Esophagus squamous epithelium (tissue), 5 donors: ENCODE measurements at places on chromosomes 16 and 17.

DNA sequence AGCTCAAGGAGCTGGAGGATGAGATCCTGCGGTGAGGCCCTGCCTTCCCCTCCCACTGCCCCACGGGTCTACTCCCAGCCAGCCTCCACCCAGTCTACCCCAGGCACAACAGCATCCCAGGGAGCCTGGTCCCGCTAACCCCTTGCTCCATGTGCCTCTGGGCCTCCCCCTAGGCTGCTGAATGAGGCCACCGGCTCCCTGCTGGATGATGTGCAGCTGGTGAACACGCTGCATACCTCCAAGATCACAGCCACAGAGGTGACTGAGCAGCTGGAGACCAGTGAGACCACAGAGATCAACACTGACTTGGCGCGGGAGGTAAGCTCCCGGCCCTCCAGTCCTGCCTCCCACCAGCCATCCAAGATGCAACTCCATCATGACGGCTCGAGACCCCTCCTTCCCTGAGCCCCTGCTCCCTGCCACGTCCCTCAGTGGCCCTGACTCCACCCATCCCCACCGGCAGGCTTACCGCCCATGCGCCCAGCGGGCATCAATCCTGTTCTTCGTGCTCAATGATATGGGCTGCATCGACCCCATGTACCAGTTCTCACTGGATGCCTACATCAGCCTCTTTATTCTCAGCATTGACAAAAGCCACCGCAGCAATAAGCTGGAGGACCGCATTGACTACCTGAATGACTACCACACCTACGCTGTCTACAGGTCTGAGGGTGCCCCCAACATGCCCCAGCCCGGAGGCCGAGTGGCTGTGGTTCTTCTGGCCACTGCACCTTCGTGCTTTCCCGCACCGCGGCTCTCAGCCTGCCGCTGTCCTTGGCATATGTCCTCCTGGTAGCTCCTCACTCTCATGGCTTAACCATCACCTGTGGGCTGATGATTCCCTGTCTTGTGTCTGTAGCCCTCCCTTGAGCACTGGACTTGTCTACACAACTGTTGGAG, 15.0 kb upstream of the KDM6B start:
- no peak overlapping the region for H3K27ac ChIP-seq
- no peak overlapping the region for H3K4me3 ChIP-seq
- DNase-seq: no peak
- no peaks in the 10 kb centered on the region for H3K27me3 ChIP-seq
- H3K4me1 ChIP-seq: peaks cover 4% of the 10 kb centered on the region
- H3K36me3 ChIP-seq: no peaks in the 10 kb centered on the region

DNA sequence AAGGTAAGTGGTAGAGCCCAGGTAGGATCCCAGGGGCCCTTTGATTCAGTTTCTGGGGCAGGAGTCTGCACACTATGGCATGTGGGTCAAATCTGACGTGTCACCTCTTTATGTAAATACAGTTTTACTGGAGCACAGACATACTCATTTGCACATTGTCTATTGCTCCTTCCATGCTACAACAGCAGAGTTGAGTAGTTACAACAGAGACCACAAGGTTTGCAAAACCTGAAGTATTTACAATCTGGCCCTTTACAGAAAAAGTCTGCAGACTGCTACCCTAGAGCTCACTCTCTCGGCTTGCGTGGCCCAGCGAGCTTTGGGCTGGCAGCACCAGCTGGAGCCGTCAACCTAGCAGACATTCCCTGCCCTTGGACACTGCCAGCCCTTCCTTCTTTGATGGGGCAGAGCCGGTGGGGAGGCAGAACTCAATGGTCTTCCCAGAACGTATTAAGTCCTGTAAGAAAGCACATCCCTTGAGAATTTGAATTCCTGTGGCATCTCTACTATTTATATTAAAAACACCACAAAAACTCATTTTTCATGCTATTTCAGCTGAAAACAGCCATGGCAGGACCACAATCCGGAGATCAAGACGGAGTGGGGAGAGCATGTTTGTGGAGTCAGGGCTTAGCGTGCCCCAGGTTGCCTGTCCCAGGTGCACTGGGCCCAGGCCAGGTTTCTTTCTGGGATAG, 133.1 kb upstream of the NUDT7 start:
- no peak overlapping the region for H3K27ac ChIP-seq
- no peaks in the 10 kb centered on the region for H3K4me1 ChIP-seq
- no peak for DNase-seq
- no peaks in the 10 kb centered on the region for H3K27me3 ChIP-seq

- H3K27me3 ChIP-seq: no peaks in the 10 kb centered on the region
- H3K4me1 ChIP-seq: peaks cover 7% of the 10 kb centered on the region
- no peaks in the 10 kb centered on the region for H3K36me3 ChIP-seq
- no peak overlapping the region for H3K4me3 ChIP-seq
- H3K27ac ChIP-seq: no peak overlapping the region
Measured at GRCh38 chr16:78321620-78322360, 222.3 kb downstream of the WWOX start.

- H3K4me1 ChIP-seq: no peaks in the 10 kb centered on the region
- H3K4me3 ChIP-seq: no peak overlapping the region
- no peak overlapping the region for H3K27ac ChIP-seq
- no peaks in the 10 kb centered on the region for H3K27me3 ChIP-seq
Measured at GRCh38 chr17:48472411-48473281, 42.6 kb upstream of the SKAP1 start.

DNA sequence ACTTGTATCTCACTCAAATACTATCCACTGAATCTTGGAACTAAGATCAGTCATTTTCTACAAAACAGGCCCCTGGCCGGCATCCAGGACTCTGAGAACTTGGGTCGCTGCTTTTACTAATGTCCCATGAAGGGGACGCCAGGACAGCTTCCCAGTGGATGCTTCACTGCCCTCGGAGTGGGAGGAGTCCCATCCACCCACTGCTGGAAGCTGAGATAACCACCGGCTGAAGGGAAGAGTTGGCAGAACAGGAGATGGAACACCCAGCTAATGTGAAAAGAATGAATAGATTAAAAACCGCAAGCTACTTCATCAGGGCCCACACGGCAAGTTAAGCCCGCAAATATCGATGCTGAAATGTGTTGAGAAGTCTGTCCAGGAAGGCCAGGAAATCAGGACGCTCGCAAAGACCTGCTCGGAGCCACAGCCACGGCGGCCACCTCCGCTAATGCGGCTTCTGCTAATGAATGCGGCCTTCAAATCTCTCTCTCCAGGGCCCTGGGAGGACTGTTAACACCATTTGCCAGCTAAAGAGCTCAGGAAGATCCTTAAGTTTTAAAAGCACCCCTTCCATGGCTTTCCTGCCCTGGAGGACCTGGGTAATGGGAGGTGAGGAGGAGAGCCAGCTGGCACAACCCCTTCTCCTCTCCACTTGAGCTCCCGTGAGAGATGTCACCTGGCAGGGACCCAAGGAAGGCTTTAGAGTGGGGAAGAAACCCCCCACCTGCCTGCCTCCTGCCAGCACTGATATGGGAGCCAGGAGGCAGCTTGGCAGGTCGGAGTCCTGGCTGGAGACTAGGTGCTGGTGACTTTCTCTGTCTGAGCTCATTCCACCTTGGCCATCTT, 226.6 kb upstream of the RPL38 start:
- DNase-seq: no peak
- H3K36me3 ChIP-seq: no peaks in the 10 kb centered on the region
- no peak overlapping the region for H3K27ac ChIP-seq

- no peaks in the 10 kb centered on the region for H3K4me1 ChIP-seq
- no peaks in the 10 kb centered on the region for H3K27me3 ChIP-seq
- H3K4me3 ChIP-seq: no peak overlapping the region
- DNase-seq: no peak
- no peak overlapping the region for H3K27ac ChIP-seq
Measured at GRCh38 chr16:23670137-23670776, 8.4 kb upstream of the PLK1 start.

DNA sequence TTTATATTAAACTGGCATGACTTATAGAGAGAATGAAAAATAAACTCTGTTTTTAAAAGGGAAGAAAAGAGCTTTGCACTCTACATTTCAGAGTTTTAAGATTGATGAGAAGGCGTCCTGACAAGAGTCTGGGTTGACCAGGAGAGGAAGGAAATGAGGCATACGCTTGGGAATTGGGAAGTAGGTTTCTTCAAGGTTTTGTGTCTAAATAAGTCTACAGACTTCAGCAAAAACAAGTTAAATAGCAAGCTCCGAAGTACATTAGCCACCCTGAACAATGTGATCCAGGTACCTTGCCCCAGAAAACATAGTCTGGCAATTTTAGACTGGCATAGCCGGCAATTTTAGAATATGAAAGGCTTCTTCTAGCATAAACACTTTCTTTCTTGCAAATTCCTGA, 28.5 kb upstream of the CCDC182 start:
- DNase-seq: no peak
- H3K4me3 ChIP-seq: no peak overlapping the region
- no peaks in the 10 kb centered on the region for H3K36me3 ChIP-seq
- H3K27me3 ChIP-seq: peaks cover 56% of the 10 kb centered on the region
- no peak overlapping the region for H3K27ac ChIP-seq

DNA sequence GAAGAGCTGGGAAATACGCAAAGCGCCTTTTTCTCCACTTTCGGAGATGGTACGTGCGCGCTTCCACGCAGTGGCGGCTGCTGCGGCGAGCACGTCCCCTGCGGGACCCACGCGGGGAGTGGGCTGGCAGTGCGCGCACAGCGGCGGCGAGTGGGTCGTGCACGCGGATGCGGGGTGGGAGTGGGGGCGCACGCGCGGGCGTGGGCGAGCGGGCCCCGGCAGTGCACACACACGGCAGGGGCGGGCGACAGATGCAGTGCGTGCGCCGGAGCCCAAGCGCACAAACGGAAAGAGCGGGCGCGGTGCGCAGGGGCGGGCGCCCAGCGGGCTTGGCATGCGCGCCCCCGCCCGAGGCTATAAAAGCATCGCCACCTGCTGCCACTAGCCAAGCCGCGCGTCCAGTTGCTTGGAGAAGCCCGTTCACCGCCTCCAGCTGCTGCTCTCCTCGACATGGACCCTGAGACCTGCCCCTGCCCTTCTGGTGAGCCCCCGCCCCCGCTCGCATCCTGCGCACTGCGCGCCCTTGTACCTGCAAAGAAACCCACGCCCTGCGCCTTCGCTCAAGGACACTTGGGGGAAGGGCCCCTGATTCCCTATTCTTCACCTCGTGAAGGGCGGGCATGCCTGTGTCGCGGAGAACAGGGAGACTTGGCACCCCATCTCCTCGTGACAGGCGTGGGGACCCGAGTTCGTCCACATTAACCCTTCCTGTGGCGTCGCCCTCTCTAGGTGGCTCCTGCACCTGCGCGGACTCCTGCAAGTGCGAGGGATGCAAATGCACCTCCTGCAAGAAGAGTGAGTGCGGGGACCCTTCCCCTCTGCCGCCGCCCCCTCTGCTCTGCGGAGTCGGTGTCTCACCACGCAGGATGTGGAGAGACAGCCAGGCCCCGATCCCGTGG, at the start of gene MT3:
Gene MT3, plus strand, starts transcription at position 388 of the 899 bp plus-strand sequence. Its CDS starts 63 bp downstream, at position 451.
- H3K36me3 ChIP-seq: no peaks in the 10 kb centered on the region
- peak within 1 kb of the TSS; percentile 65 for H3K4me3 ChIP-seq
- H3K27ac ChIP-seq: no peak within 1 kb of the TSS

GRCh38 chr17:79027925-79028491, 4.0 kb downstream of the C1QTNF1 start:
- peaks cover 35% of the 10 kb centered on the region for H3K4me1 ChIP-seq
- H3K27me3 ChIP-seq: no peaks in the 10 kb centered on the region
- no peaks in the 10 kb centered on the region for H3K36me3 ChIP-seq
- peak overlapping the region; percentile 39 for H3K27ac ChIP-seq
- peak overlapping the region; percentile 60 for H3K4me3 ChIP-seq

DNA sequence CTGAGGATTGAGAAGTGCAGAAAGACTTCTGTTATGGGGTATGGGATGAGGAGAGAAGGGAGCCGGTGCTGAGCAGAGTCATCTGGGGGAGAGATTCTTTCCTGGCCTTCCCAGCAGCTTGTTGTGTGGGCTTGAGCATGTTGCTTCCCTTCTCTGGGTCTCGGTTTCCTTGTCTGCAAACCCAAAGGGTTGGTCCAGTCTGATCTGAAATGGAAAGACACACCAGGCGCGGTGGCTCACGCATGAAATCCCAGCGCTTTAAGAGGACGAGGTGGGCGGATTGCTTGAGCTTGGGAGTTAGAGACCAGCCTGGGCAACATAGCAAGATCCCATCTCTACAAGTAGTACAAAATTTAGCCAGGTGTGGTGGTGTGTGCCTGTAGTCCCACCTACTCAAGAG, 6.0 kb downstream of the SOCS3 start:
- H3K4me3 ChIP-seq: no peak overlapping the region
- no peak for DNase-seq
- H3K4me1 ChIP-seq: peaks cover 52% of the 10 kb centered on the region
- peaks cover 6% of the 10 kb centered on the region for H3K36me3 ChIP-seq
- peak overlapping the region; percentile 90 for H3K27ac ChIP-seq
